ENCODE measurements at places on chromosomes 16 and 17. TPM values are rescaled to one million over a fixed set of nuclear protein-coding genes. Genes with fewer than 3 reads are reported as not detected.

DNA sequence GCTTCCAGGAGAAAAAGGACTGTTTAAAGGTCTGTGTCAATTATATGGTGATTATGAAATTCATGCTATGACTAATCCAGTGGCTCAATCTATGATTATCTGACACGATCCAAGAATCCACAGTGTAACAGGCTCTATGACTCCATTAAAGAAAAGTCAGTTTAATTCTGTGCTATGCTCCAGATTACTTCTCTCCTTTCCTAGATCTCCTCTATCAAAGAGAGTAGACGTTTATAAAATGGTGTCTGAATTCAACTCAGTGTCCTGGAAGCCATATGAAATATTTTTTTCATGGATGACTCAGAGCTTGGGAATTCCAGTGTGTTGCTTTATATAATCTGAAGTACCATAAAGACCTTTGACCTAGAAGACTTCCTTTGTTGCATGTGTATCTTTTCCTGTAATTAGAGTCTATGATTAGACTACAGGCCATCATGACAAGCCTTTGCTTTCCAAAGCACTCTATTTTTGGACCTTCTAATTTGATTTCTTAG, 27.0 kb upstream of the NF1 start:
- no peak for DNase-seq

GRCh38 chr16:63312346-63312745, 1276.1 kb upstream of the CDH8 start:
- no peak for DNase-seq

GRCh38 chr16:1119766-1120576, 23.9 kb upstream of the C1QTNF8 start:
- no peak for DNase-seq

- no peak for DNase-seq
These were observed 25.0 kb upstream of the SYT17 start for GRCh38 chr16:19142939-19143598.

- no peak for DNase-seq
These were observed 77.0 kb downstream of the CDH11 start for GRCh38 chr16:65044873-65045272.

The COASY gene
- 152 TPM for polyA plus RNA-seq

The COX6A2 gene
- 2.0 TPM for polyA plus RNA-seq

The IRX6 gene
- 0.04 TPM for polyA plus RNA-seq

The DNAAF1 gene
- polyA plus RNA-seq: 8.7 TPM

Data from pancreas (tissue), 10 donors.